ENCODE measurements at places on chromosomes 6 and 20.

DNA sequence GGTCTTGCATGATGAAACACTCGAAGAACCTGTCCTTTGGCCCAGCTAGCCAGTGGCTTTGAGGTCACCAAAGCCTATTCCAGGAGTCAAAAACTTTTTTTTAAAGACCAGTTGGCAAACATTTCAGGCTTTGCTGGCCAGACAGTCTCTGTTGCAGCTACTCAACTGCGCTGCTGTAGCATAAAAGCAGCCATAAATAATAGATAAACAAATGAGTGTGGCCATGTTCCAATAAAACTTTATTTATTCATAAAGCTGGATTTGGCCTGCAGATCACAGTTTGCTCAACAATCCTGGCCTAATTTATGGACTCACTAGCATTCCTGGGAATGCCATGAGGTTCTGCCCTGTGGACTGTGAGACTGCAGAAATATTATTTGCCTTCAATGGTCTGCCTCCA, 68.8 kb upstream of the LTV1 start:
- DNase-seq, result no peak

GRCh38 chr20:49867453-49868215, 47.7 kb downstream of the SPATA2 start:
- no peak for DNase-seq

GRCh38 chr6:19410481-19410880, 426.7 kb upstream of the ID4 start:
- DNase-seq, result no peak

GRCh38 chr6:122374307-122374706, 25.1 kb upstream of the HSF2 start:
- DNase-seq, result no peak

- DNase-seq, result no peak
These were observed 41.7 kb upstream of the TULP4 start for GRCh38 chr6:158270389-158271127.

All from H9 (cell line).